ENCODE measurements at places on chromosomes 7 and 10.

GRCh38 chr7:119963654-119964053, 309.3 kb upstream of the KCND2 start:
- DNase-seq = no peak

- DNase-seq = no peak
These were observed 224.1 kb downstream of the GLI3 start for GRCh38 chr7:42012786-42013360.

GRCh38 chr10:62492012-62492869, 118.1 kb downstream of the ZNF365 start:
- DNase-seq = no peak

- no peak for DNase-seq
These were observed 216.3 kb downstream of the ADARB2 start for GRCh38 chr10:1520909-1521565.

GRCh38 chr7:13998866-13999265, 9.4 kb upstream of the ETV1 start:
- DNase-seq = no peak

GRCh38 chr10:123148414-123149161, 652 bp downstream of the HMX2 start:
- no peak for DNase-seq

DNA sequence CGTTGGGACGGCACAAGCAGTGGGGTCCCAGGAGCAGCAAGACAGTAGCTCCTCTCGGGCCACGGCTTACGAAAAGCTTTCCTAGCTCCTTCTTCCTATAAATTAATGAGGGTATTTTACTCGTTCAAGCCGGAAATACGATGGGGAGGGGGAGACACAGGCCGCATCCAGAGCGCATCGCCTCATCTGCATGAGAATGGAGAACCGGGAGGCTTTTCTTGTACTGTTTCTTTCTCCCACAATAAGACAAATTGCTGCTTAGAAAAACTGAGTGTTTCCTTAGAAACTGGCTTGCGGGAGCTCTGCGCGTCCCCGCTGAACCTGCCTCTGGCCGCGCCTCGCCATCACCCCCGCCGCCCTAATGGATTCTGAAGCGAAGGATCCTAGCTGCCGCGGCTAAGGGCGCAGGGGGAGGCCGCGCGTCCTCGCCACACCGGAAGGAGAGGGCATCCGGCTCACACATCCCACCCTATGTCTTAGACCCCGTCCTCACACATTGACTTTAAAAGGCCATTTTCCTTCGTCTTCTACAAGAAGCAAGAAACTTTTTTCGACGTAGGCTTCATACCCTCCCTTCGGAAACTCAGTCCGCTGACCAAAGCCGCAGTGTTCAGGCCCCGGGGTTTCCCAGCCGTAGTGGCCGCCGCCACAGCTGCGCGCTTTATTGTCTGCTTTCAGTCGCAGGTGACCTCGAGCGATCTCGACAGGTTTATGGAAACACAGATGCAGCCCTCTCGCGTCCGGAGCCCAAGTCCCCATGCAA, 8.8 kb downstream of the NXPH1 start:
- peak; percentile 57 for DNase-seq

- DNase-seq = no peak
These were observed 14.4 kb downstream of the RNF216 start for GRCh38 chr7:5767066-5767465.

DNA sequence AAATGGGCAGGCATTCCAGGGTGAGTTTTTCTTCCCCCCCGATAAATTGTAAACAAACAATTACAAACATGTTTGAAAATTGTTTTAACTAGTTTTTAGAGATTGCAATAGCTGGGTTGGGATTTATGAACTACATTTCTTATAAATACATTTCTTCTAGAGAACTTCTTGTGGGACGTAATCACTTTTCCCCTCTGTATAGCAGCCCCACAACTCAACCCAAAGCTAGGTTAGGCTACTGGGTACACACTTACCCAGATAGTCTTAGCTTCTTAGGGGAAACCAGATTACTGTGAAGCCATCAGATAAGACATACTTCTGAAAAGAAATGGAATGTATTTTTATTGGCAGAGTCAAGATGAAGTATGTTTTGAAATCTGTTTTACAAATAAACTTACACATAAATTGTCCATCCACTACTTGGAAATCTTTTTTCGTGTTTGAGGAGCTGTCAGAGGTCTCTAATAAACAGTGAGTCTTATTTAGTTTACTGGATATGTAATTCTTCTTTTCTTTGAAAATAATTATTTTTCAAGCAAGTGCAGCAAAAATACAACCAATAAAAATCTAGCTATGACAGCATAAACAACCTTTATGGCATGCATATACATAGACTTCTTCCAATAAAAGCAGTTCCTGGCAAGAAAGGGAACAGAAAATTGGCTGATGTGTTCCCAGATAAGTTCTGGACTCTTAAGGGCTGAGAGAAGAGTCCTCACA, 8.0 kb upstream of the GLRX3 start:
- DNase-seq = no peak

GRCh38 chr7:131161103-131161502, 166.6 kb upstream of the MKLN1 start:
- DNase-seq = no peak

GRCh38 chr10:116737627-116738327, 4.6 kb downstream of the HSPA12A start:
- no peak for DNase-seq

DNA sequence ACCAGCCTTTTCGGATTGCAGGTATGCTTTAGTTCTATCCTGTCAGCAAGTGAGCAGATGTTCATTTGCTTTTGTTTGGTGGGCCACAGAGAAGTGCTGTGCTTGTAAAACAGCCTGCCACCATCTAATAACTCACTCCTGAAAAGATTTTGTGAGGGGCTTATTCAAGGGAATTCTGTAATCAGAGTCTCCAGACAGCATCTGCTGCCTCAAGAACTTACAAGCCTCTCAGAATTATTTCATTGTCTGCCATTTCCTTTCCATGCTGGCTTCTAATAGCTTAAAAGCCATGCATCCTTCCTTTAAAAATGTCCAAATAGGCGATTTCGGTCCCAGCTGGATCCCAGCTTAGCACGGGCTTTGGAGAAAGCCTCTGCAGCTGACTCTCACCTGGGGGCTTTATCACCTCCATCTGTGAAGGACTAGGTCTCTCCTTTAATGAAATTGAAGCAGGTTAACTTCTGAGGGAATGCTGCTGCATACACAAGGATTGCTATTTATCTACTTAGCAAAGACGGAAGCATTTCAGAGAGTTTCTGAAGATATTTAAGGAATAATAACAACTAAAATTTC, 48.0 kb downstream of the MALRD1 start:
- DNase-seq = no peak

DNA sequence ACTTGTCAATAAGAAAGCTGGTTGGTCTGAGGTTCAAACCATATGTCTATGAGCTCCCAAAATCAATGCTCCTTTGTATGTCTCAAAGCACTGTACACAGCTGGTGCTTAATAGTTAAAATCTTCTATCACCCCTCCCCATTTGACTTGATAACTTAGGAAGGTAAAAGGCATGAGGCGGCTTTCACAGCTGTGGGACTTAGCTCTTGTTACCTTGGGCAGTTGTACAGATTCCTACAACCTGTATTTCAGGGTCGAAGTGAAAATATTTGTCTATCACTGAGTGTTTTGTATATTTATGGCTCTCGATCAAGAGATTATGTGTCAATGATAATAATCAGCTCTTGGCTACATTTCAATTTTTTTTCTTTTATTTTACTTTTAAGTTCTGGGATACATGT, 992 bp upstream of the KIFBP start:
- DNase-seq = no peak

DNA sequence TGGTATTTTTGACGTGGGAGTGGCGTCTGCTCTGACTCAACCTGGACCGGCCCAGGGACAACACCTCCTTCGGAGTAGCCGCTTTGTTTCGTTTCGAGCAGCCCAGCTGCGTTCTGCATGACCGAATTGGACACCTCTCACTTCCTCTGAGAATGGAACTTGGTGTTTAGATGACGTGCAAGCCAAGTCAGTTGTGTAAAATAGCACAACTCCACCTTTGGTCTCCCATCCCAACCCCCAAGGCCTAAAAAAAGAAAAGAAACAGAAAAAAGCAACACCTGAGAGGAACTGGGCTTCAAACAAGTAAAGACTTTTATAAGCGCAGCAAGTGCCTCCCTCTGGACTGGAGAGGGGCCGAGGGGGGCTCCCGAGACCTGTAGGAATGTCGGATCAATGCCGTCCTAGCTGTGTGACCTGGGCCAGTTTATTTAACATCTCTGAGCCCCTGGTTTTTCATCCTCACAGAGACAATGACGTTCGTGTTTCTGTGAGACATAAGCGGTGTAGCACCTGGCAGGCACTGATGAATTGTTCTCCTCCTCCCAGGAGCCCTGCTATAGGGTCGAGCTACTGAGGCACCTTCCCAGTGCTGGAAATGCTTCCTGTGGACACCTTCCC, 52.0 kb upstream of the SMNDC1 start:
- DNase-seq = no peak

DNA sequence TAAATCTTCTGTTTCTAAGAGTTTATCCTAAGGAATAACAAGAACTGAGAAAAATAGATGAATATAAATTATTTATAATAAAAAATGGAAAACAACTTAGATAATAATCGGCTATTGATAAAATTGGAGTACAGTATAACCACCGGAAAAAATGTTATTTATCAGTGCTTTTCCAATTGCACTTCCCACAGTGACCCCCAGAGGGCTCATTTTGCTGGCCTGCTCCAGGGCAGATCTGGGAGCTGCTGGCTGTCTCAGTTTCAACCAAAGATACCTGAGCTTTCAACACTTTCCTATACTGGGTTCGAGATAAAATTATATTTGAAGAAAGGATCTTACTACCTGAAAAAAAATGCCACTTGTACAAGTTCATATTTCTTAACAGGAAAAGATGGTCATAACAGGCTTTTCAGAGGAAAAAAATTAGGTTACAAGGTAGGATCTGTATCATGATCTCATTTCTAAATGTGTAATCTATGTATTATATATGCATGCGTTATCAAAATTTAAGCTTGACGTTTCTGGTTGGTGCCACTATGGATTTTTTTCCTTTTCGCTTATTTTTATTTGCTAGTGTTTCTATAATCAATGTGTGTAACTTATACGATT, 165.7 kb downstream of the NPSR1 start:
- DNase-seq = peak; percentile 52

GRCh38 chr10:19048891-19049290, 290 bp downstream of the MALRD1 start:
- no peak for DNase-seq

GRCh38 chr10:89523274-89523673, 12.1 kb downstream of the SLC16A12 start:
- no peak for DNase-seq

DNA sequence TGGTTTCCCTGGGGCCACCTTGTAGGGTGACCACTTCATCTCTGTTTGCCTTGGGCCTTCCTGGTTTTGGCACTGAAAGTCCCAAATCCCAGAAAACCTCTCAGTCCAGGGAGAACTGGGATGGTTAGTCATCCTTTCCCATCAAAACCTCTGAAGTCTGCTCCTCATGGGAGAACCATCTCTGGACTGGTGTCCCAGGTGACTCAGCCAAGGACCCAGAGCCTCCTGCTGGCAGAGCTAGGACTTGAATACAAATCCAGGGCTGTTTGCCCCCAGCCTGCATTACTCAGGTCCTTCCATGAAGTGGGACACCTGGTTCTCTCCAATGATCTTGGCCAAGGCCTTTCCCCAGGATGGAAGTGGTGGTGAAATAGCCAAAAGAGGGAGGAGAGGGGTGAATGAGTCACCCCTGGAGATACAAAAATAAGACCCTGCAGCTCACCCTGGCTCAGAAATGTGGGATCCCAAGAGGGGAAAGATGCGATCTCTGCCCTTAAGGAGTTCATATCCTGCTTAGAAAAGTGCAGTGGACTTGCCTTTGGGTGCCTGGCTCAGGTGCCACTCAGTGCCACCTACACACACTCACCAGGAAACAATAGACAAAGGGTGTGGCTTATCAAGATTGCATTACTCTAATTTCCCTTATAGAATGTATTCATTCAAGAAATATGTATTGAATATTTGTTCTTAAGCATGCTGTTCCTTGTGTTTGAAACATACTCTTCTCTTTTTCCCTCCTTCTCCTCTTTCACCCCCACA, 22.0 kb downstream of the ADRA2A start:
- no peak for DNase-seq

DNA sequence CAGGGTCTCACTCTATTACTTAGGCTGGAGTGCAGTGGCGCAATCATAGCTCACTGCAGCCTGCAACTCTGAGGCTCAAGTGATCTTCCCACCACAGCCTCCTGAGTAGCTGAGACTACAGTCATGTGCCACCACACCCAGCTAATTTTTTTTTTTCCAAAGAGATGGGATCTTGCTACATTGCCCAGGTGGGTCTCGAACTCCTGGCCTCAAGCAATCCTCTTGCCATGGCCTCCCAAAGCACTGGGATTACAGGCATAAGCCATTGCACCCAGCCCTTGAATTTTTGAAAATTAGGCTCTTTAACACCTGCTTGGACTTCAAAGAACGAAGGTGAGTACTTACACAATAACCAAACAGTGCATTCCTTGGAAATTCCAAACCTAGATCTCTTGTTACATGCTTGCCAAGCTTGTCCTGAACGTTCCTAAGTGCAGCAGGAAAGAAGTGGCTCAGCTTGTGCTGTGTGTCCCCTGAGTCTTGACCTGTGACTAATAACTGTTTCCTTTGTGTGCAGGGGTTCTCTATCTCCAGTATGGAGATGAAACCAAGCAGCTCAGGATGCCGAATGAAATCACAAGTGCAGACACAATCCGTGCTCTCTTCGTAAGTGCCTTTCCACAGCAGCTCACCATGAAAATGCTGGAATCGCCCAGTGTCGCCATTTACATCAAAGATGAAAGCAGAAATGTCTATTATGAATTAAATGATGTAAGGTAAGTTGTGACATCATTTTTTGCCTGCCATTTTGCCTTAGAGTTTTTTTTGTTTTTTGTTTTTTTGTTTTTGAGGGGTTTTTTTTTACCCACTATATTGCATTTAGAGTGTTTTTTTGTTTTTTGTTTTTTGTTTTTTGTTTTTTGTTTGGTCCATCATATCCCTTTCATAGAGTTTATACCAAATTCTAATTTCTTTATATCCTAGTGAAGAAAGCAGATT, 223.8 kb downstream of the KIAA1217 start:
- DNase-seq = no peak

GRCh38 chr7:130397051-130397757, 16.9 kb downstream of the CPA1 start:
- no peak for DNase-seq
